ENCODE measurements at places on chromosomes 6 and 20. TPM values are rescaled to one million over a fixed set of nuclear protein-coding genes. Genes with fewer than 3 reads are reported as not detected.

The CLDN20 gene
- not detected for total RNA-seq

The TOX2 gene
- total RNA-seq = 3.9 TPM

The POM121L2 gene
- total RNA-seq = not detected

The NKX2-2 gene
- not detected for total RNA-seq

All from vein endothelial cell (primary cell).